Suppressor macrophage (primary cell): ENCODE measurements at places on chromosomes 16 and 17.

- DNase-seq, result no peak
These were observed 85.6 kb downstream of the SPECC1 start for GRCh38 chr17:20094777-20095176.

DNA sequence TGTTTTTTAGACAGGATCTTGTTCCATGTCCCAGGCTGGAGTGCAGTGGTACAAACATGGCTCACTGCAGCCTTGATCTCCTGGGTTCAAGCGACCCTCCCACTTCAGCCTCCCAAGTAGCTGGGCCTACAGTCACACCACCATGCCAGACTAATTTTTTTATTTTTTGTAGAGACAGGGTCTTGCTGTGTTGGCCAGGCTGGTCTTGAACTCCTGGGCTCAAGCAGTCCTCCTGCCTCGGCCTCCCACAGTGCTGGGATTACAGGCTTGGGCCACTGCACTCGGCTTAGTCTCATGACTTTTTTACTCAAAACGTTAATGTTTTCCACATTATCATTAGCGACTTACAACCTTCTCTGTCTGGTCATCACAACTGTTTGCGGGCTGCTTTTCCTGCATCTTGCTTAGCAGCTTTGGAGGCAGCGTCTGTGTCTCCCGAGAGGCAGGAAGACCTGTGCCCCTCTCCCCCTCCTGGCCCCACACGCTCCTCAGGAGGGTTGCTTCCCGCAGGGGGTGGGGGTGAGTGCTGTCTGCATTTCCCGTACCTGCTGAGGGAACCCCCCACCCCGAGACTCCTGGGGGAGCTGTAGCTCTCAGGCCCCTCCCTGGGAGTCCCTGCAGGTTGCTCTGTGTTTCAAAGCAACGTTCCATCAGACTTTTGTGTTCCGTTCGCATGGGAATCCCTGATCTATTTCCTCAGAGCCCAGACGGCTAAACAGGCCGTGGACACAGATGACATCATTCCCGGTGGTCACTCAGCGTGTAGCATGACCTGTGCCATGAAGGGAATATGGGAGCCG is 52.6 kb downstream of the PGS1 start:
- no peak for DNase-seq

- DNase-seq, result no peak
These were observed 58.6 kb downstream of the CDRT4 start for GRCh38 chr17:15408803-15409202.

DNA sequence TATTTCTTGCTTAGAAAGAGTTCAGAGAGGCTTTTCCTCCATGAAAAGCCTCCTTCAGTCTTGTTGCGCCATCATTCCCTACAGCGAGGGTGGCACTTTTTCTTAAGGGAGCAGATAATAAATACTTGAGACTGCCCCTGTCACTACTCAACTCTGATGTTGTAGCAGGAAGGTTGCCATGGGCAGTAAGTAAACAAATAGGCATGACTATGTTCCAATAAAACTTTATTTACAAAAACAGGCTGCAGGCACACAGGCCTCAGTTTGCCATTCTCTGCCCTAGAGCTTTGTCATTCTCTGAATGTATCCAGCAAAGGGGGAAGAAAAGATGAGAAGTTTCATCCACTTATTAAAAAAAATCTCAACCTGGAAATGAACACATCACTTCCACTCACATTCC is 60.4 kb downstream of the MYOCD start:
- DNase-seq, result no peak

DNA sequence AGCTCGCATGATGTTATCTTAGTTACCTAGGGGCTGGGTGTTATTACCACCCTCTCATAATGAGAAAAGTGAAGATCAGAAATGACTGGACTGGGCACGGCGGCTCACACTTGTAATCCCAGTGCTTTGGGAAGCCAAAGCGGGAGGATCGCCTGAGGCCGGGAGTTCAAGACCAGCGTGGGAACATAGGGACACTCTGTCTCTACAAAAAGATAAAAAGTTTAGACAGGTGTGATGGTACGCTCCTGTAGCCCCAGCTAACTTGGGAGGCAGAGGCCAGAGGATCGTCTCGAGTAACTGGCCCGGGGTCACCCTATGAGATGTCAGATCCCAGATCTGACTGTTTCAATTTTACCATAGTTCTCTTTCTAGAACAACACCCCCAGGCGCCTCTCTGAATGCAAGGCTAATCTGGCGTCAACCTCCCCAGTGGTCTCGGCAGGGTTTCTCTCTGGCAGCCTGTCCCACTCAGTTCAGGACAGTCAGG is 1.9 kb upstream of the CCDC102A start:
- no peak for DNase-seq

- DNase-seq, result no peak
These were observed at the start of gene WIPI1 for GRCh38 chr17:68457168-68457538. WIPI1 (minus strand) TSS chr17:68457496; CDS start chr17:68457421, 75 bp downstream.

- DNase-seq, result no peak
These were observed 1469.8 kb downstream of the CDH11 start for GRCh38 chr16:63652091-63652490.

DNA sequence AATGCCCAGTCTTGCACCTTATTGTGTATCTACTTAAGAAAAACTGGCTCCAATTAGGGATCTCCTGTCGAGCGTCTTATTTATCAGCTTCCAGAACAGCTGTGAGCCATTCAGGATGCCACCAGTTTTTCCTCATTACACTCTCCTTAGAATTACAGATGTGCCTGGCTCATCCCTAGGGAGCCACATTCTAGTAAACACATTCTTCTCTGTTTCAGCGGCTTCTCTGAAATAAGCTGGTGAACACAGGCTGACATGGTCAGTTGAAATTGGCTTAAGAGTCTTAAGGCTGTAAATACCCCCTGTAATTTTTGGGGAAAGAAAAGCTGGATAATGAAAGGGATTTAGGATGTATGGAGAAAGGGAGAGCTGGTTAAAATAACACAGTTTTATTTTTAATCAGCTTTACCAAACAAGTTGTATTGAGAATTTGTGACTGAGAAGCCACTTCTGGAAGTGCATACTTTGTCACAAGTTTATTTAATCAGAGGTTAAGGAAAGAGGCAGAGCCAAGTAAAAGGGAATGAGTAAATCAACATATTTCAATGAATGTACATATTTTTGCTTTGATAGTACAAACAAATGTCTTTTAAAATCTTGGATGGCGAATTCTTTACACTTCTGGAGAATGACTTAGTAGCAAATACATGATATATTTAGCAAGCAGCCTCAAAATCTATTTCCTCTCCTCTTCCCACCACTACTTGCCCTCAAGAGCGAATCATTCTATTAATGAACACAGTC is 562.0 kb upstream of the GOT2 start:
- DNase-seq, result no peak

DNA sequence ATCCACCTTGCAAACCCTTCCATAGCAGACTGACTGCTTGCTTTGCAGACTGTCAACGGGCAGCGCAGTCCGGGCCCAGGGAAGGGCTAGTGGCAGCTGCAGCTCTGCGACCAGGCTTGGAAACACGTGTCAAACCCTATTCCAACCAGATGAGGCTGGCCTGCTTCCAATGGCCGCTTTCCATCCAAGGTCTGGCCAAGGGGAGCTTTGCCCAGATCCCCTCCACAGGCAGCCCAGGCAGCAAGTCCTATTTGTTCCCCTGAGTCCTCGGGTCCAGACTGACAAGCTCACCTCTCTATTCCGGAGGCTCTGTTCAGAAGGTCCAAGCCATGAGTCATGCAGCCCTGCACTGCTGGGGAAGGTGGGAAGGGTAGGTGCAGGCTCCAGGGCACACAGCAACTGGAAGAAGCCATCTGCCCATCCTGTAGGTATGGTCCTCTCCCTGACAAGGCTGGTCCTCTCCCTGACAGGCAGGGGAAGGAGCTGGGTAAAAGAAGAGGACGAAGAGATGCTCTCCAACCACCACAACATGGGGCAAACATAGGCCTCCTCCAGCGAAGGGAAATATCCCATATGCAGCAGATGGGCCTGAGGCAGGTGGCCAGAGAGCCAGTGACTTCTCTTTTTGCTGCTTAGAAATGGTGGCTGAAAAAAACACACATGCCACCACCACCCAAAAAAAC is 22.6 kb upstream of the AXIN2 start:
- no peak for DNase-seq

DNA sequence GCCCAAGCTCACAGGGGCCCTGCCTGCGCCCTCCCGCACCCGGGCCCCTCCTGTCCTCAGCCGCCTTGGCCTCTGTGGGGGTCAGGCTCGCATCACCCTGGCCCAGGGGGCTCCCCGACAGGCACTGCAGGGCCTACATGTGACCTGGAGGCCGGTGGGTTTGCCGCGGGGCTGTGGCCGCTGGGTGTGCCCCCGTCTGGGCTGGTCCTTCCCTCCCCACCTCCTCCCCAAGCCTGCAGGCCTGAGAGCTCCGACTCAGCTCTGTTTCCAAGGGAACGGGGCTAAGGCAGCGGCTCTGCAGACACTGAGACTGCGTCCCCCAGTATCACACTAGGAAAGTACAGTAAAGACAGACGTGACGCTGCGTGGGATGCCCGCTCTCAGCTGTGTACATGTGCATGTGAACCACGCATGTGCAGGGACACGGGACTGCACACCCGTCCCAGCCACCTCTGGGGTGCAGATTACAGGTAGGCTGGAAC is 16.5 kb upstream of the WDR45B start:
- no peak for DNase-seq

DNA sequence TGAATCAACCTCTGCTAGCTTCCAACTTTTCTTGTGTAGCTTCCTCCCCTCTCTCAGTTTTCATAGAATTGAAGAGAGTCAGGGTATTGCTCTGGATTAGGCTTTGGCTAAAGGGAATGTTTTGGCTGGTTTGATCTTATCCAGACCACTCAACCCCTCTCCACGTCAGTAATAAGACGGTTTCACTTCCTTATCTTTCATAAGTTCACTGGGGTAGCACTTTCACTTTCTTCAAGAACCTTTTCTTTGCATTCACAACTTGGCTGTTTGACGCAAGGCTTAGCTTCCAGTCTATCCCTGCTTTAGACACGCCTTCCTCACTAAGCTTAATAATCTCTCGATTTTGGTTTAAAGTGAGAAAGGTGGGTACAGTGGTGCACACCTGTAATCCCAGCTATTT is 29.7 kb upstream of the OR1A2 start:
- DNase-seq, result peak; percentile 82

DNA sequence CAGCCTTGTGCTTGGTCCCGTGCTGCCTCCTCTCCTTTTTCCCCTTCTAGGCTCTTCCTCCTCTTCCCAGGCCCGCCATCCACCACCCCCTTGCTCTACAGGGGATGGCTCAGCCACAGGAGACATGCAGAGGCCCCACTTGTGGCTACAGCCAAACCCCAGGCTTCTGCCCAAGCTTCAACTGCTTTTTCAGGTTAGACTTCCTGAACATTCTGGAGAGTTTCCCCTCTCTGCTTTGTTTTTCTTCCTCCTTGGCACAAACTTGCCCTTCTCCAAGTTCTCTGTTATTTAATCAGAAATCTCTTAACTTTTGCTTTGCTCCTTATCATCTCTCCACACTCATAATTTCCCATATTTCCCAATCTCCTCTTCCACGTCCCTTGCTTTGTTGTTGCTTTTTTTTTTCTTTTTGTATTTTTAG is 18.3 kb upstream of the HAS3 start:
- DNase-seq, result no peak

- DNase-seq, result no peak
These were observed 434.5 kb downstream of the SHISA9 start for GRCh38 chr16:13335879-13336278.

DNA sequence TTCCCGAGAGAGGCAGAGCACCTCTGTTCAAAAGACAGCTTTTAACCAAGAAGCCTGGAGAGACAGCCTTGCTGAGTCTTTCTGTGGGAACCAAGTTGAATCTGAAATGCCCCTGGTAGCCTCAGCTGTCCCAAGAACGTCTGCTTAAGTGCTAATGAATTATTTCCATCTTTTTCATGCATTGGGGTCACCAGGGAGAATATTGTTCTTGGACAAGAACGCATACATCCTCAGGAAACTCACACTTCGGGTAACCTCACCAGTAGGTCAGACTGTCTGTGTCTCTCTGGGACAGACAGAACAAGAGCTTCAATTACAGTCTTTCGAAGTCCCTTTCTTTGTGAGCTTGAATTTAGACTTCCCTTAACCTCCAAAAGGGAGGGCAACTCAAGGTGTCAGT is 134.6 kb upstream of the ADAMTS18 start:
- no peak for DNase-seq

- peak; percentile 47 for DNase-seq
These were observed 414 bp downstream of the NARF start for GRCh38 chr17:82458885-82459424.

DNA sequence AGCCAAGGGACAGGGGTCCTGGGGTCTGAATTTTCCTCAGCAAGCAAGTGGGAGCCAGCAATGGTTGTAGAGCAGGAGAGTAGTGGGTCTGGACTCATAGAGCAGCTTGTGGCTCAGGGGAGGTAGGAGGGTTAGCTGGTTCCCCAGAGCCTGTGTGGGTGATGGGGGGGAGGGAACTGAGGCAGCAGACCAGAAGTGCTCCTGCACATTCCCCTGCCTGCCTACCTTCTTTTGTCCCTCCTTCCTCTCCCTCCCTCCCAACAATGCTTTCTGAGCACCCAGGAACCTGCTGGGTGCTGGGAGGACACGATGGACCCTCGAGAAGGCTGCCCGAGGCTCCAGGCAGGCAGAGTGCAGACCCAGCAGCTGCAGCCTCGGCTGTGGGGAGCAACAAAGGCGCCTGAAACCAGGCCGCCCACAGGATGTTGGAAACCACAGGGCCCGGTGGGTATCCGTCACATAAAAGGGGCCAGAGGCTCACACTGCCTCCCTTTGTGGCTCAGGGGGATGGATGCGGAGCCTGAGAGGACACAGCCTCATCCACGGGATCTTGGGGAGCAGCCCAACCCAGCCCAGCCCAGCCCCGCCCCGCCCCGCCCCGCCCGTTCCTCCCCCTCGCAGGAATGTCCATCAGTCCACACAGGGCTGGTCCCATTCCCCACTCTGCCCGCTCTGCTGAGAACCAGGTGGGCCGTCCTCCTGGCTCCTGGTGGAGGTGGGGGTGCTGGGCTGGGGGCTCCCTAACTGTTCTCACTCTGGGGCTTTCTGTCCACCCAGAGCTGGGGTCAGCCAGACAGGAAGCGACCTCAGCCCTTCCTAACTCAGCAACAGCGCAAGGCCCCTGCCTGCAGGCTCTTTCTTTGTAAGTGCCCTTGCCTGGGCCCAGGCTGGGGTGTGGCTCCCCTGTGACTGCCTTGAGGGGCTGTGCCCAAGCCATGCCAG is 1.7 kb upstream of the NLRC3 start:
- DNase-seq, result no peak

DNA sequence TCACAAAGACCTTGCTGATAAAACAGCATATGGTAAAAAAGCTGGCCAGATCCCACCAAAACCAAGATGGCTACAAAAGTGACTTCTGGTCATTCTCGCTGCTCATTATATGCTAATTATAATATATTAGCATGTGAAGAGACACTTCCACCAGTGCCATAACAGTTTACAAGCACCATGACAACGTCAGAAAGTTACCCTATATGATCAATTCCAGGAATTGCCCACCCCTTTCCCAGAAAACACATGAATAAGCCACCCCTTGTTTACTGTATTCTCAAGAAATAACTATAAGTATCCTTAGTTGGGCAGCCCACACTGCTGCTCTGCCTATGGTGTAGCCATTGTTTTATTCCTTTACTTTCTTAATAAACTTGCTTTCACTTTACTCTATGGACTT is 44.6 kb upstream of the IRX5 start:
- no peak for DNase-seq

- DNase-seq, result no peak
These were observed 2.3 kb upstream of the WDR24 start for GRCh38 chr16:692356-693108.
